ENCODE measurements at places on chromosomes 16 and 17. TPM values are rescaled to one million over a fixed set of nuclear protein-coding genes. Genes with fewer than 3 reads are reported as not detected.

The CCL8 gene
- not detected for total RNA-seq

The CA7 gene
- total RNA-seq: not detected

The NRN1L gene
- 0.83 TPM for total RNA-seq

The GPR139 gene
- not detected for total RNA-seq

The SERPINF2 gene
- total RNA-seq: 7.3 TPM

The ITGAL gene
- total RNA-seq: not detected

The ASB16 gene
- not detected for total RNA-seq

The SPATA22 gene
- not detected for total RNA-seq

The GRAPL gene
- total RNA-seq: not detected

Data from mammary epithelial cell (primary cell).